Stimulated activated CD8-positive, alpha-beta memory T cell treated with anti-CD3 and anti-CD28 coated beads, Interleukin-7, amount 100 ng/mL, for 48 hours (primary cell): ENCODE measurements at places on chromosomes 5 and 9.
A peak's percentile ranks its signal among the peaks of the same experiment; 100 is the strongest.

DNA sequence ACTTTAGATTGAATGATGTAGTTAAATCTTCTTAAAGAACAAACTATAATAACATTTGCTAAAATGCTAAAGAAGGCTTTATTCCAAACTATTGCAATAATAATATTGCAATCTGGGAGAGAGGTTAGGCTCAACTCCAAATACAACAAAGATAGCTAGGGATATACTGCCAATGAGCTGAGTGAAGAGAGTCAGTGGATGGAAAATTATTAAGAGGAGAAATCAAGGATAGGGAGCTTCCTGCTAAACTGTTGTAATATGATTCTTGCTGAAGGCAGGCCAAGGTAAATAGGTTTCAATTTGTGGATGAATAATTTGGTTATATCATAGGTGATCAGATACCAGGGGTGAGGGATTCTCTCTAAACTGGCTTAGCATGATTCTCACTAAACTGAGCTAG lies 1651.5 kb downstream of the EFNA5 start:
- DNase-seq = no peak

DNA sequence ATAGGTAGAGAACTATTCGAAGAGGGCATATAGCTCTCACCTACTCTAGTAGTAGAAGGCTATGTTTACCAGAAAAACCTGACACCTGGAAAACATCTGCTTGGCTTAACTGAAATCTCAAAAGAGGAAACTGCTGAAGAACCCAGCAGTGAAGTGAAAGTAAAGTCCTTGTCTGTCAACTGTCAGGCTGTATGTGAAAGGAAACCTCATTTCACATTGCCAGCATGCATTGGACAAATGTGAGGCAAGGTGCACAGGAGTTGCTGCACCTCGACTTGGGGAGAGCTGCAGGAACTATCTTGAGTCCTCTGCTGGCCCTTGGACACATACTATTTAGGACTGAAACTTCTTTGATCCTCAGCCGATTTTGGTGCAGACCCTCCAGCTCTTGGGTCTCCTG lies 53.3 kb downstream of the NREP start:
- no peak for DNase-seq

- no peak for DNase-seq
These were observed 9.2 kb downstream of the NSD1 start for GRCh38 chr5:177142778-177143177.

DNA sequence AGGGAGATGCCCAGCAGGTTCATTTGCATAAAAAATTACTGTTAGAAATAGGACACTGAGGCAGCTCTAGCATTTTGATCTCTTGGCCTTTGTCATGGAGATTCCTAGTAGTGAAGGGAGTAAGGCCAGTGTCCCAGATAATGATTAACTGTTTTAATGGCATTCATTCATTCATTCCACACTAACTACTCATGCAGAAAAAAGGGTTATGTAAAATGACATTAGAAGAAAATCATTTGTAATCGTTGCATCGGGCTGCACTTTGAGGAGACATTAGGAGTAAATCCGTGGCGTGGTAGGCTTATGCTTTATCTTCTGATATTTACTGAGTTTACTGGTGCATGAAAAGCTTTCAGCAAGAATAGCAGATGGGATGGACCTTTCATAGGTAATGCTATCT lies 82.6 kb upstream of the GRHPR start:
- no peak for DNase-seq

DNA sequence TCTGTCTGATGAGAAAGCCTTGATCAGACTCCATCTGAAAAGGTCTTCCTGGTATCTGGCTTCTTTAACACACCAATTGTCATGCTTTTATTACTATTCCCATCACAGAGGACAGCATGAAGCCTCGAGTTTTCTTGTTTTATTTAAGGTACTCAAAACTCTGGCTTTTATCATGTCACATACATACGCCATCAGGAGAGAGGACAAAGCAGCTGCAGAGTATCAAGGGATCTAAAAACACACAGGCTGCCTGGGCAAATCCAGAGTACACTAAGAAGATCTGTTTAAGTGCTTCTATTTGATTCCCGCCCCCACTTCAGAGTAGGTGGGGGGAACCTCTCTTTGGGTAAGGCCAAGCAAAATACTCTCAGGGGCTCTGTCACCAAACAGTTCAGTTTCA lies 277.2 kb downstream of the SPOCK1 start:
- DNase-seq = no peak

GRCh38 chr5:32443541-32444430 lies 754 bp downstream of the ZFR start:
- DNase-seq = peak; percentile 30

GRCh38 chr9:101486693-101487442 lies 46.8 kb upstream of the RNF20 start:
- no peak for DNase-seq

DNA sequence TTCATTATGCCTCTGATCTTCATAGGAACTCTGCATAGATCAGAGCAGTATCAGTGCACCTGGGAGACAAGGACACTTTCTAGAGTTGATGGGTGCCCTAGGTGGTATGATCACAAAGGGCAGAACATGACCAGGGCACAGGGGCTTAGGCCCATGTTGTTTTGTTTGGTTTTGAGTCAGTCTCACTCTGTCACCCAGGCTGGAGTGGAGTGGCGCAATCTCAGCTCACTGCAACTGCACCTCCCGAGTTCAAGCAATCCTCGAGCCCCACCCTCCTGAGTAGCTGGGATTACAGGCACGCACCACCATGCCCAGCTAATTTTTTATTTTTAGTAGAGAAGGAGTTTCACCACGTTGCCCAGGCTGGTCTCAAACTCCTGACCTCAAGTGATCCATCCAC lies 17.6 kb downstream of the ALDH7A1 start:
- no peak for DNase-seq

- DNase-seq = no peak
These were observed 91.4 kb downstream of the TSSK1B start for GRCh38 chr5:113343343-113343742.

- DNase-seq = no peak
These were observed 51.3 kb upstream of the PRLR start for GRCh38 chr5:35281613-35282012.

- no peak for DNase-seq
These were observed 365.0 kb upstream of the CDH9 start for GRCh38 chr5:27403243-27403882.

DNA sequence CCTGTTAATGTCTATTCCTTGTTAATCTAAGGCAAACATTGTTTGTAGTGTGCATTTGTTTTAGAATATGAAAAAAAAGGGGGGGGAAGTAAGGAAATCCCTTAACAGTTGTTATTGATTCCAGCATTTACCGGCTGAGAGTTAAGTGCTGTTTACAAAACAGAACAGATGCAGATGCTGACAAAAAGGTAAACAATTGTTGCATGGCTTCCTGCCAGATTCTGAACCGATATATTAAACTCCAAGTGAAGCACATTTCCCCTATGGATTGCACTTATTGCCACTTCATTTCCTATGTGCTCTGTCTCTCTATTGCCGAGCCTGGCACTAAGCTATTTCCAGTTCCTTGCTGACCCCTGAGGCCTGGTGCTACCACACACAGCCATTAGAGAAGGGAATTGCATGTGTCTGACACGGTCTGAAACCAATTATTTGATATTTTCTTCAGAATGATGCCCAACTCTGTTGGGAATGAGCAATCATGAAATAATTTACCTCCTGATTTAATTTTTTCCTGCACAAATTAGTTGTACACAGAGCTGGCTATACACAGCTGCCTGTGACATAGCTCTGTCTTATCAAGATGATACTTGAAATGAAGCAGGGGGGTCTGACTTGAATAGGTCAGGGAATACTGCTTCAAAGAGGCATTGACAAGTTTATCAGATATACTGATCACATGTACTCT lies 109.8 kb downstream of the KIAA0825 start:
- DNase-seq = no peak

DNA sequence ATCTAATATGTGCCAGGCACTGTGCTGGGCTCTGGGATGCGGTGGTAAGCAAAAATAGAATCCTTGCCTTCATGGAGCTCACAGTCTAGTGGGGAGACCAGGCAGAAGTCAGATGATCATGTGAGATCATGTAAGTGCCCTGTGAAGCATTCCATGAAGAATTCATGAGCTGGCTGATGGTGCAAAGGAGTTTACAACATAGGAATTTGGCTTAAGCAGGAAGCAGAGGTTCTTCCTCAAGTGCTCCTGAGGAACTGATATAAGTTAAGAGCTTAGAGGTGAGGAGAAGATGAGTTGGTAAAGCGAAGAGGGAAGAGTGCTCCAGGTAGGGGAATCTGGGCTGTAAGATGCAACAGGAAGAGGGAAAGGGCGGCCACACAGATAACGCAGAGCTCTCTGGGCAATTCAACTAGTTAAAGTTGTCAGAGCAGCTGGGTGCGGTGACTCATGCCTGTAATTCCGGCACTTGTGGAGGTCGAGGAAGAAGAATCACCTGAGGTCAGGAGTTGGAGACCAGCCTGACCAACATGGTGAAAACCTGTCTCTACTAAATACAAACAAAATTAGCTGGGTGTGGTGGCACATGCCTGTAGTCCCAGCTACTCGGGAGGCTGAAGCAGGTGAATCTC lies 78.5 kb upstream of the SPATA31D4 start:
- DNase-seq = no peak

- DNase-seq = no peak
These were observed 1366.1 kb downstream of the PTPRD start for GRCh38 chr9:9246726-9247125.
